ENCODE measurements at places on chromosomes 16 and 17.

DNA sequence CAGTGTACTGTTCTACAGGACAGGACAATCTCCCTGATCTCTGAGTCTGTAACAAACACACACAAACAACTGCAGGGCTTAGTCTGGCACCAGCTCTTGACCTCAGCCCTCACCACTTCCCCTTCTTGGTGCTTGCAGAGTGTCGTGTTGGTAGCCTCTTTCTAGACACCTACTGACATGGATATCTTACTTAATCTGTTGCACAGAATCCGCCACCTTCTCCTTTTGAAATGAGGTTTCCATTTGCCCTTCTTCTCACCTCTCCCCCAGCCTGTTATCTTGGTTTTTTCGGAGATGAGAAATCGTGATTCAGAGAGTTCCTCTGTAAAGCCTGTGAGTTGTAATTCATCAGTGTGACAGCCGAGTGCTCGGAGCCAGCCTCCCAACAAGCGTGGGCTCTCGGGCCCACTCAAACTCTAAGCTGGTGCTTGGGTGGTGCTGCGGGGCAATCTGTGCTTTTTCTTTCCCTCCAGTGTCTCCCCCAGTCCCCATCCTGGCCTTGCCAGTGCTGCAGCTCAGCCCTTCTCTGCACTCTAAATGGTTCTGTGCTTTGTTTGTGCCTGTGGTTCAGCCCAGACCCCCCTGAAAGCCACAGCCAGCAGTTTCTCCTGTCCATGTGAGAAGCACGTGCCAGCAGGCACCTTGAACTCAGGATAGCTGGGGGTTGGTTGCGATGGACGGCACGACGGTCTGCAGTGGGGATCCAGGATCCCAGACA, 28.1 kb downstream of the KIAA0513 start:
- DNase-seq, result peak; percentile 64

- no peak for DNase-seq
These were observed 4.6 kb downstream of the PRSS8 start for GRCh38 chr16:31130899-31131298.

DNA sequence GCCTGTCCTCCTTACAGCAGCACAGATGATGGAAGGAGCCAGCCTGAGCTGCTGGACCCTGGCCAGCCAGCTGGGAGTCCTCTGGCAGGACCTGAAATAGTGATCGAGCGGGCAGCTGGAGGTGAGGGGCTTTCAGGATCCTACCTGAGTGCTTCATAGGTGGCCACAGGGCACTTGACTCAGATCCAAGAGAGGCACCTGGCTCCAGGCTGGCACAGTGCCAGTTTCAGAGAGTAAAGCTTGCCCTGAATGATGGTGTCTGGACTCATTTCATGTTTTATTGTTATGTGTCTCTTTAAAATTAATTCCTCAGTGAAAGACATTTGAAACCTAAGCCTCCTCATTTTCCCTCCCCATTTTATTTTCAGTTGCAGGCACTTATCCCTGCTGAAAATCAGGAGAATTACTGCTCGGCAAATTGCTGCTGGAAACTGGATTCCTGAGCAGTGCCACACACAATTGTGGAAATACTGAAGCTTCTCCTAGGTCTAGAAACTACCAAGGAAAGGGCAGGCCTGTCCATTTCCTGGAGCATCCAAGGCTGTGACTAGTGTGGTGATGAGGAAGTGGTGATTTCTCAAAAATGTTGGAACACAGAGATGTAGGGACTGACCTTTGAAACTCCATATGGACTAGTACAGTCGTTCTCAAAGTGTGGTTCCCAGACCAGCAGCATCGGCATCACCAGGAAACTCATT, 16.1 kb upstream of the ADAMTS18 start:
- DNase-seq, result no peak

DNA sequence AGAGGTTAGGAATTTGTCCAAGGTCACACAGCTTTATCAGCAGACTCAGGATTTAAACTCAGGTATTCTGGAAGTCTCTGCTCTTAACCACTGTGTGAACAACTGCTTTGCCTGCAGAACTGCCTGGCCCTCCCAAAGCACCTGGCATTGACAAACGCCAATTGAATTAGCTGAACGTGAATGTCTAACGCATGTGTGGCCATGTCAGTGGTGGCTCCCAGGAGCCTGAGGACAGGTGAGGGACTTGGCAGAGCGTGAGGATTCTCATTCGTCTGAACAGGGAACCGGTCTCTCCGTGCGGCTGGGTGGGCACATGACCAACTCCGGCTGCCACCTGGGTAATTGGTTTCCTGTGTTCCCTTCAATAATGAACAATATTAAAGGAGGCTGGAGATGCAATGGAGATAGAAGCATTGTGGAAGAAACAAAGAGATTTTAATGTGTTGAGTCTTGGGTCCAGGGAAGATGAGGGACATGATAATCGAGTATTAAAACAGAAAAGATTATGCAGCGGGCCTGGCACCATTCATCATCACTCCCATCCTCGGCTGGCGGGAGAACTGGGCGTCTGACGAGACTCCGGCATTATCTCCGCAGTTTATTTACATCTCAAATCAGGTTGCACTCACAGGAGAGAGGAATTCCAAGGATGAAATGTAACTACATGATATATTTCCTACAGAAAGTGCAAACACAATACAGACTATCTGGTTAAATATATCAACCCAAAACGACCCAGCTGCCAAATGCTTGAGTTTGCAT, 113.5 kb downstream of the NPIPB5 start:
- DNase-seq, result no peak

GRCh38 chr16:15650698-15651171, 690 bp downstream of the NDE1 start:
- no peak for DNase-seq

DNA sequence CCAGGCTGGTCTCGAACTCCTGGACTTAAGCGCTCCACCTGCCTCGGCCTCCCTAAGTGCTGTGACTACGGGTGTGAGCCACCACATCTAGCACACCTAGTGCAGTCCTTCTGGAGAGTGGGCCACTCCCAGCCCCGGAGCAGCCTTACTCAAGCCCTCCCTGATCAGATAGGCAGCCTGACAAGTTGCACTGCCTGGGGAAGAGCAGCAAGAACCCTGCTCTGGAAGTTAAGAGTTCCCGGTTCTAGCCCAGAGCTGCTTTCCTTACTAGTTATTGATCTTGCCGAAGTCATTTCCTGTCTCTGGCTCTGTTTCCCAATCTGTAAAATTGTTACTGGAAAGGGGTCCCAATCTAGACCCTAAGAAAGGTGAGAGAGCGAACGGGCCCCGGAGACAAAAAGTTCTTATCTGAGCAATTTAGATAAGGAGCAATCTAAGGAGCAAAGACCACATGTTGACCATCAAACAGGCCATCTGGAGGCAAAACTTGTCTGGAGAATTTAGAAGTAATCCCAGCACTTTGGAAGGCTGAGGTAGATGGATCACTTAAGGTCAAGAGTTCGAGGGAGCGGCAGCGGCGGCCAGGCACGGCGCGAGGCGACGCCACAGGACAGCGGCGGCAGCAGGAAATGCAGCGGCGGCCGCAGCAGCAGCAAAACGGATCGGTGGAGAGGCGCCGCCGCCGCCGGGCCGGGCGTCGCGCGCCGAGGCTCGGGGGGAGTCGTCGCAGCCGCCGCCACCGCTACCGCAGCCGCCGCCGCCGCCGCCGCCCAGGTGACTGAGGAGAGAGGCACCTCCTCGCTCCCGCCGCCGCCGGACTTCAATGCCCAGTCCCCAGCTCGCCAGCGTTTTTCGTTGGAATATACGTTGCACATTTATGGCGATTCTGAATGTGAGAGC, 4.3 kb upstream of the NAGLU start:
- DNase-seq, result peak; percentile 42

GRCh38 chr17:27430882-27431491, 25.3 kb upstream of the KSR1 start:
- no peak for DNase-seq

DNA sequence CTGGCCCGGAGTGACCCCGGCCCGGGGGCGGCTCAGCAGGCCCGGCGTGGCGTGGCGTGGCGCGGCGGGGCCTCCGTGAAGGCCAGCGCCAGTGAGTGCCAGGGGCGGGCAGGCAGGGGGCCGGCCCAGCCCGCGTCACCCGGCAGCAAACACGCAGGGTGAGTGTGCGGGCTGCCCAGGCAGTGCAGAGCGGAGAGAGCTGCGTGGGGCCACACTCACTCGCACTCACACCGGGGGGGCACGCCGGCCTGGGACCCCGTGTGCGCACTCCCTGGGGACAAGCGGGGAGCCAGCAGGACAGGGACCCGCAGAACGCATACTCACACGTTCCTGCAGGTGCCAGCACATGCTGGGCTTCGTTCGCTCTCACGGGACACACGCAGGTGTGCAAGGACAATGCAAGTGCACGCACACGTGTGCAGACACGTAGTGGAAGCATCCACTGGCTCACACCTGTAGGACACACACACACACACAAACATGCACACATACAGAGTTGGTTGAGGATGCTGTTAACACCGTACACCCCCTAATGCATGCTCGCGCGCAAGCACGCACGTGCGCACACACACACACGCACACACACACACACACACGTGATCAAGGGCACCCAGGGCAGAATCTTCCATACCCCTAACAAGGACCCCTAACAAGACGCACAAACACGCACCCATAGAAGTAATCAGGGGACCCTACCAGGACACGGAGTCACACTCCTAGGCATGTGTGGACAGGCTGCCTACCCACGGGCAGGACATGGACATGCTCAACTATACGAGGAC, 7.7 kb downstream of the USP6 start:
- DNase-seq, result no peak

DNA sequence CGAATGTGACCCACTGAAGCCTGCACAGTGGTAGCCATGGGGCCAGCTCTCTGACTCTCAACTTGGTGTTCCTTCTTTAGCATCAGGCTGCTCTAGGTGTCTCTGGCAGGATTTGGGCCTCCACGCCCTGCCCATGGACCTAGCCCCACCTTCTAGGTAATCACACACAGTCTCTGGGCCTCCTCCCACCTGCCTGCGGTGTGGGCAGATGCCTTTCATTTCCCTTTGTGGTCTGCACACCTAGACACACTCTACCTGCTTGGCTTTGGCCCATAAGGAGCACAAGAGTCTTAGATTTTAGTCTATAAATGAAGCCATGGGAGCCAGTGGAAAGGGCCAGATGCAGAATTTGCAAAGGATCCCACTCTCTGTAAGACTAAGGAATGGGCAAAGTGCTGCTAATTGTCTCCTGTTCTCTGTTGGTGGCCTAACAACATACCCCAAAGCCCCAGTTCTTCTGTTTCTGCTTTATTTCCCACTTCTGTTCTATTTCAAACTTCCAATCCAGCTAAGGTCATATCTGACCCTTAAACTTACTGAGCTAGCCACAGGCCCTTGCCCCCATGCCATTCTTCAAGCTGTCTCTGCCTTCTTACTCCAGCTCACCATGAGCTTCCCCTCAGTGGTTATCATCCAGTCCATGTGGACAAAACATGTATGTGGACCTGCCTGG, 7.2 kb upstream of the MFSD6L start:
- no peak for DNase-seq

GRCh38 chr16:8493972-8494371, 96.3 kb downstream of the TMEM114 start:
- DNase-seq, result no peak

DNA sequence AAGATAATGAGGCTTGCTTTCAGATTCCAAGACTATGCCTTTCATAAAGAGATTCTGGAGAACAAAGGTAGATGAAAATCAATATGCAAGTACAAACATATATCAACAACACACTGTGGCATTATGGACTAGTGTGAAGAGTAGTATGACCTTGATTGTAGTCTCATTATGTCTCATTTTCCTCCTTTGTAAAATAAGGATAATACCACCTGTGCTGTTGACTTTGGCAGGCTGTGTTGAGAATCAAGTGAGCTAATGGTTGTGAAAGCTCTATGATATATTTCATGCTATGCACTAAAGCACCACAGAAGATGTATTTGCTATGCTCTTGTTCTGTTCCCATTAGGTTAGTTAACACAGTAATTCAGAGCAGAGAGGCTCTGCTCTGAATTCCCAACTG, 78.5 kb upstream of the NACA2 start:
- no peak for DNase-seq

GRCh38 chr17:82297714-82298537, 19.5 kb downstream of the CD7 start:
- peak; percentile 96 for DNase-seq

DNA sequence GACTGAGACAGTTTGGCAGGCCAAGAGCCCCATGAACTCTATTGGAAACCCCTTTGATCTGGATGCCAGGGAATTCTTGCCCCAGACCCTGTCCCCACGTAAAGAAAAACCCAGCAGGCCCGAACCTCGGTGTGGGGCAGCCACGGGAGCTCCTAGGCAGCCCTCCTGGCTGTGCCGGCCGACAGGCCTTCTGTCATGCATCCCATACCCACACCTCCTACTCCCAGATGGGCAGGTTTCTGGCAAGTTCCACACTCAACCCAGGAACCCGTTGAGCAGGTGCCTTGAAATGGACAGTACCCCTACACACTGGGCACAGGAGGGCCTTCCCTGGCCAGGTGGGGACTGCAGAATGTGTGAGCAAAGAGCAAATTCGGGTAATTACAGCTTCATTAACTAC, 23.6 kb upstream of the ATP2C2 start:
- no peak for DNase-seq

DNA sequence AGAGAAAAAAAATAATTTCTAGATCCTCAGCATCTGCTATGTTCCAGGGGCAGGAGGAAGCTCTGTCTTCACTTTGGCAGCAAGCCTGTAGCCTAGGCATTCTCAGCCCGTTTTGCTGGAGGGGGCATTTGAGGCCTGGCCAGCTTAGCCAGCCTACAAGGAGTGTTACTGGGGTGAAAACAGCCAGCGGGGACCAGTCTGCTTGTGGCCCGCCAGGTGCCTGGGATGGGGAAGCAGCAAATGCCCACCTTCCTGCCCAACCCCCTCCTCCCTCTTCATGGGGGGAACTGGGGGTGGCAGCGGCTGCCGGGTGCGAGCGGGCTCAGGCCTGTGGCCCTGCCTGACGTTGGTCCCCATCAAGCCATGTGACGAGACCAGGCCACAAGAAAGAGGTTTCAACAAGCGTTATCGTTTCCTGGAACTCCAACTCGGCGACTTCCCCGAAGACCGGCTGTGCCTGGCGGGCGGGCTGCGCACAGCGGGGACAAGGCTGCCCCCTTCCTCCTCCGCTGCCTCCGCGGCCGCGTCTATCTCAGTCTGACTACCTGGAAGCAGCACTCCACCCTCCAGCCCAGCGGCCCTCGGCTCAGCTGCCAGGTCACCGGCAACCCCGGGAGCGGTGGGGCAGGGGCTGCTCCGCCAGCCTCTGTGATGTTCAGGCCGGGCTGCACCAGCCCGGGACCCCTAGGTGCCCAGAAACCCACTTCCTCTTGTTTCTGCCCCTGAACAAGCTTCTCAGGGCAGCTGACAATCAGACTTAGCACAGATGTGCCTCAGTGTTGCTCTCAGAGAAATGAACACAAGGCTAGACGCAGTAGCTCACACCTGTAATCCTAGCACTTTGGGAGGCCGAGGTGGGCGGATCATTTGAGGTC, 22.9 kb downstream of the SOCS1 start:
- DNase-seq, result peak; percentile 90

- DNase-seq, result no peak
These were observed 232.8 kb downstream of the CCDC182 start for GRCh38 chr17:57512258-57512657.

- no peak for DNase-seq
These were observed 37.6 kb downstream of the NOS2 start for GRCh38 chr17:27762527-27763305.

- DNase-seq, result no peak
These were observed 172.6 kb downstream of the HAPSTR1 start for GRCh38 chr16:9264067-9264466.

- DNase-seq, result no peak
These were observed 8.9 kb upstream of the SERPINF2 start for GRCh38 chr17:1733759-1734158.

Data from stimulated activated CD8-positive, alpha-beta memory T cell treated with anti-CD3 and anti-CD28 coated beads, Interleukin-7, amount 100 ng/mL, for 4 hours (primary cell).